ENCODE measurements at places on chromosomes 13 and 19. TPM values are rescaled to one million over a fixed set of nuclear protein-coding genes. Genes with fewer than 3 reads are reported as not detected.

ZNF525 gene
- 11.9 TPM for total RNA-seq

DNA sequence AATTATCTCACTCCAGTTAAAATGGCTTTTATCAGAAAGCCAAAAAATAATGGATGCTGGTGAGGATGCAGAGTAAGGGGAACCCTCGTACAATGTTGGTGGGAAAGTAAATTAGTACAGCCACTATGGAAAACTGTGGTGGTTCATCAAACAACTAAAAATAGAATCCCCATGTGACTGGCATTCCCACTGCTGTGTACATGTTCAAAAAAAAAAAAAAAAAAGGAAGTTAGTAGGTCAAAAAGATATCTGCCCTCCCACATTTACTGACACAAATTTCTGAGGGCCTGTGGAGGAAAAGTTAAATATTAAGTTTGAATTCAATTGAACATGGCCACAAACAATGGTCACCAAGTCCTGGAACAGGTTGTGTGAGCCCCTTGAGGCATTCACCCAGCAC is 9.8 kb upstream of the ZSCAN5A start:
- no peak for DNase-seq

LRRC63 gene
- total RNA-seq, result not detected

DNA sequence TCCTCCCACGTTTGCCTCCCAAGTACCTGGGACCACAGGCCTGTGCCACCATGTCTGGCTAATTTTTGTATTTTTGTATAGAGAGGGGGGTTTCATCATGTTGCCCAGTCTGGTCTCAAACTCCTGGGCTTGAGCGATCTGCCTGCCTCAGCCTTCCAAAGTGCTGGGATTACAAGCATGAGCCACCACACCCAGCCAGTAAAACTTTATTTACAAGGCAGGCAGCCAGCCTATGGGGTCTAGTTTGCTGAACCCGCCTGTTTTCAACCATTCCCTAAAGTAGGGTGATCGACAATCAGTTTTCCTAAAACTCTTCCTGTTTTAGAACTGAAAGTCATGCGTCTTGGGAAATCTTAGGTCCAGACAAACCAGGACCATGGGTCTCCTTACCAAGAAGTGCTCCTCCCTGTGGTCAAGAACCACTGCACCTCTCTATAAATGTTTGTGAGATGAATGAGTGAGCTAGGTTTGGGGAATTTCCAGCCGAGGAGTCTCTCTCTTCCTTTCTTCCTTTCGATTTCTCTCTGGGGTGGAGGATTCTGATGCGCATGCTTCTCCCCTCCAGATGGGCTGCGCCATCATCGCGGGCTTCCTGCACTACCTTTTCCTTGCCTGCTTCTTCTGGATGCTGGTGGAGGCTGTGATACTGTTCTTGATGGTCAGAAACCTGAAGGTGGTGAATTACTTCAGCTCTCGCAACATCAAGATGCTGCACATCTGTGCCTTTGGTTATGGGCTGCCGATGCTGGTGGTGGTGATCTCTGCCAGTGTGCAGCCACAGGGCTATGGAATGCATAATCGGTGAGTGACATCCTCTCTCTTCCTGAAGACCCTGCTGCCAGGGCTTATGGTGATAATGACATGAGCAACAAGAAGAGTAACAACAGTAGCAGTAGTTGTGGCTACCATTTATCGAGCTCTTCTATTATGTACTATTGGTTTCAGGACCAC is 38.7 kb downstream of the ADGRE1 start:
- DNase-seq, result peak; percentile 5

- no peak for DNase-seq
Measured at GRCh38 chr19:6639439-6639838, 30.5 kb downstream of the TNFSF14 start.

GRCh38 chr19:46608581-46609345 is 7.6 kb downstream of the CALM3 start:
- DNase-seq, result no peak

DNA sequence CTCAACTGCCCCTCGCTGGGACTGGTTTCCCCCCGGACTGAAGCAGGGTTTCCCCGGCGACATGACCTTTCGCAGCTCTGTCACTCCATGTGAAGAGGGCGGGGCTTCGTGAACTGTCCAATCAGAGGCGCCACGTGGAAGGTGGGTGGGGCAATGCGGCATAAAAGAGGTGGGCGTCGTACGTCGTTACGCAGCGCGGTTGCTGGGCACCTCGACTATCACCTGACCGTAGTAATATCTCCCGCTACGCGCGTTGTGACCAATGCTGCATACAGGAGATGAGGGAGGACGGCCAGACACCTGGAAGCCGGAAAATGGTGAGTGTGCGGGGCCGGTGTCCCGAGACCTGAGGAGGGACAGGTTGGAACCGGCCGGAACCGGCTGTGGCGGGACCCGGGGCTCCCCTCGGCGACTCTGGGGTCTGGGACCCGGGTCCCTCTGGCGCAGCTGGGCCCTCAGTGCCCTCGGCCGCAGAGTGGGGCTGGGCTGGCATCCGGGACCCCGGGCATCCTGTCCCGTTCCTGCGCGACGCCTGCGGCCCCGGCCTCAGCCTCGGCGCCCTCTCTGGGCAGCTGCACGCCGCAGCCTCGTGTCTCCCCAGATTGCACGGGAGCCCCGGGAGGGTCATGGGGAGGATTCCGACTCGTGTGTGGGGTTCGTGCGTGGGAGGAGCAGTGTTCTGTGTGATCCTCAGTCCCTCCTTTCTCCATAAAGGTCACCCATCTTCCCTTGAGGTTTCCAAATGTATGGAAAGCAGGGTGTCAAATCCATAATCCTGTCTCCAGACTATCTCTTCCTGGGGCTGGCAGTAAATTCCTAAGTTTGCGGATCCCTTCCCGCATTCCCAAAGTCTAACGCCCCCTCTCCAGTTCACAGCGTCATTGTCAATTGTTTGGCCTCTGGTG is 32.2 kb downstream of the ZNF136 start:
- peak; percentile 85 for DNase-seq

CYP2B6 gene
- 6.0 TPM for total RNA-seq

ZNF577 gene
- 9.7 TPM for total RNA-seq

DNA sequence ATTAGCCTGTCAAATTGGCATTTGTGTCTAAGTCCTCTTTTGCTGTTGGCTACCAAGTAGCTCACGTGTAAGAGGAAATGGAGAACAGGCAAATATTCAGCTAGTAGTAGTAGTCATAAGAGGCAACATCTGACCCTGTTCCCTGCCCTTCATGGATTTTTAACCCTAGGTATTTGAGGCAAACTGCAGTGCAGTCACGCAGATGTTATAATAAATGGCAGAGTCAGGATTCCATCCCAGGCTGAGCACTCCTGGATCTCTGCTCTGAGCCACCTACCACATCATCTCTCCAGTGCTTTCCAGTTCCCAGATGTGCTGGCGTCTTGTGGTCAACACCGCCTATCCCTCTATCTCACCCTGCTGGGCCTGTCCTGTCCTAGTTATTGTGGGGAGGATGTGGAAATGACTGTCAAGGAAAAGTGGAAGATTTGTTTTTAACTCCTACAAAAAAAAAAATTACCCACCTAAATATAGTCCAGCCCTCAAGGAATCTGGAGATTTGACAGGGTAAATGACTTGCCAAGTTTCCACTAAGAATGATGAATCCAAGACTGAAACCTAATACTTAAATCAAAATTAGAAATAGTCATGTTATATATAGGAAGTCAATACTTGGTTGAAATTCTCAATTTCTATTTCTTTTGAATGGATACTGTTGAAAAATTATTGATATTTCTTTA is 322.9 kb downstream of the GPC6 start:
- DNase-seq, result no peak

GRCh38 chr13:51780099-51780498 is 23.9 kb downstream of the DHRS12 start:
- no peak for DNase-seq

- DNase-seq, result no peak
Measured at GRCh38 chr13:29436291-29436690, 159.2 kb downstream of the SLC7A1 start.

- no peak for DNase-seq
Measured at GRCh38 chr13:66214467-66214866, 1015.7 kb downstream of the PCDH9 start.

GRCh38 chr13:33069365-33069764 is 53.1 kb downstream of the KL start:
- DNase-seq, result no peak

MYBPC2 gene
- 0.14 TPM for total RNA-seq

- peak; percentile 46 for DNase-seq
Measured at GRCh38 chr19:55581145-55581822, 636 bp upstream of the ZNF579 start.

GRCh38 chr13:41546372-41547190 is 89.2 kb downstream of the RGCC start:
- no peak for DNase-seq

DNA sequence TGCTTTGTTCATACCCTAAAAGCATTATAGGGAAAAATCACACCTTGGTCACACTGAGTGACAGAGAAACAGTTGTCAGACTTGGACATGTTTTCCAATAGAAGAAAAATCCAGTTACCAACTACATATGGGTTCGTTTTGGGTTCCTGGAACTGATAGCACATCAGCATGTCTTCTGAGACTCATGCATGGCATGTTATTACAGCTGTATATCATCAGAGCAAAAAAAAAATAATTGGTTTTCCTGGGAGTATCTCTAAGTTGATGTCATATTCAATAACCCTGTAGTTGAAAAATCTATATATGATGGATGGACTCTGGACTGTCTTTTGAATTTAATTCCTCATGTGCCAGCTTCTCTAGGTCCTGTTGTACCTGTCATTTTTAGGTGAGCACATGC is 211.6 kb downstream of the DNAJC15 start:
- DNase-seq, result no peak

TUBB4A gene
- 0.26 TPM for total RNA-seq

- DNase-seq, result peak; percentile 85
Measured at GRCh38 chr13:110412132-110412914, 105.2 kb downstream of the COL4A2 start.

RASA3 gene
- 8.4 TPM for total RNA-seq

ACP7 gene
- total RNA-seq, result not detected

TMPRSS9 gene
- 0.41 TPM for total RNA-seq

- no peak for DNase-seq
Measured at GRCh38 chr19:57363688-57364181, 384 bp downstream of the TRAPPC2B start.

CCDC70 gene
- total RNA-seq, result not detected

DNA sequence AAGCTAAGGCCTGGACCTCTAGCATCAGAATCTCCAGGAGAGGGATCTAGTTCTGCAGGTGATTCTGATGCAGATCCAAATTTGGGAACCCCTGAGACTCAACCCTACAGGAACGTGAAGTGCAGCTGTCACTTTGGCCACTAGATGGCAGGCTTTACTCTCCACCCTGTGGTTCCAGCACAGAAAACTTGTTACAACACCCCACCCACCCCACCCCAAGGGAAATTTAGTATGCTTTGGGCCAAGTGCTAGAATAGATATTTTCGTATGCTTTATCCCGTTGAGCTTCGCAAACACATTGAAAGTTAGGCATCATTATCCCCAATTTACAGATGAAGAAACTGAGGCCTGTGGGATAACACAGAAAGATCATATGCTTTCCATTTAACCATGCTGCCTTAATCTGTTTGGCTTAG is 232.0 kb downstream of the B3GLCT start:
- peak; percentile 35 for DNase-seq

- DNase-seq, result no peak
Measured at GRCh38 chr19:5120833-5121232, 151.9 kb downstream of the KDM4B start.

DNA sequence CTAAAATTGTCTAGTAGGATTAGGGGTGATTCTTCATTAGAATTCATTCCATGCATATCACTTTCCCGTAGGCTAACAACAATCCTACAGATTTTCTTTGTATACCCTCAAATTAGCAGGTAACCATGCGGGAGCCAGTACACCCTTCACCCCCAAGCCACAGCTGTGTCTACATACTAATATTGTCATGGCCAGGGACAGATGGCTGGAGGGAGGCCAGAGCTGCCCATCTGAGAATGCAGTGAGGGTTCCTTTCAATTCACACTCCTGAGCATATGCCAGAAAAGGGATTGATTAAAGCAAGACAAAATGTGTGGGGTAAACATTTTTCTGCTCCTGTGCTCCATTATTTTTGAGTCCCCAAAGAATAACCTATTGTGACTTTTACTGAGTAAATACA is 68.9 kb downstream of the FREM2 start:
- DNase-seq, result no peak

- no peak for DNase-seq
Measured at GRCh38 chr19:35353635-35354034, 4.6 kb upstream of the FFAR3 start.

GRCh38 chr19:18446145-18446810 is 8.3 kb upstream of the ISYNA1 start:
- DNase-seq, result no peak

DNA sequence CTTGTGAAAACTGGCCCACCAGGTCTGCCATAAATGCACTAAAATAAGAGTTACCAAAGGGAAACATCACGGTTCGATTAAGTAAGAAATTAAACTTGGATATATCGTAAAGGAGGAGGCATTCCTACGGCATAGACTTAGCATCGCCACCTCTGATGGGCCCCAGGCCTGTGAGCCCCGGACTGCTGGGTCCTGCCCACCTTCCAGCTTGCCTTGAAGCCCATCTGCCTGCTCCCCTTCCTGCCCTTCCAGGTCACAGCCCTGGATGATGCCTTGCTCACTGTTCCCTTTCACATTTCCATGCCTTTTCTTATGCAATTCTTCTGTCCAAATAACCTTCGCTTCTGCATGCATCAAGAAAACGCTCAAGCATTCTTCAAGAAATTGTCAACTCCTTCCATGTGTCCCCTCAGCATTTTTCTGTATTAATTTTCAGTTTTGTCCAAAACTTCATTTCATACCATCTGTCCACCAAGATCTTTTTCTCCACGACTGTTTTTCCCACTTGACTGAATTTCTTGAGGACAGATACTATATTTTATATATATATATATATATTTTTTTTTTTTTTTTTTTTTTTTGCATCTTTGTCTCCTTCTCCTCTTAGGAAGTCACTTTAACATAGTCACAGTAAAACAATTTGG is 91.2 kb downstream of the DOCK9 start:
- DNase-seq, result no peak

DUS3L gene
- total RNA-seq, result 35.6 TPM

DNA sequence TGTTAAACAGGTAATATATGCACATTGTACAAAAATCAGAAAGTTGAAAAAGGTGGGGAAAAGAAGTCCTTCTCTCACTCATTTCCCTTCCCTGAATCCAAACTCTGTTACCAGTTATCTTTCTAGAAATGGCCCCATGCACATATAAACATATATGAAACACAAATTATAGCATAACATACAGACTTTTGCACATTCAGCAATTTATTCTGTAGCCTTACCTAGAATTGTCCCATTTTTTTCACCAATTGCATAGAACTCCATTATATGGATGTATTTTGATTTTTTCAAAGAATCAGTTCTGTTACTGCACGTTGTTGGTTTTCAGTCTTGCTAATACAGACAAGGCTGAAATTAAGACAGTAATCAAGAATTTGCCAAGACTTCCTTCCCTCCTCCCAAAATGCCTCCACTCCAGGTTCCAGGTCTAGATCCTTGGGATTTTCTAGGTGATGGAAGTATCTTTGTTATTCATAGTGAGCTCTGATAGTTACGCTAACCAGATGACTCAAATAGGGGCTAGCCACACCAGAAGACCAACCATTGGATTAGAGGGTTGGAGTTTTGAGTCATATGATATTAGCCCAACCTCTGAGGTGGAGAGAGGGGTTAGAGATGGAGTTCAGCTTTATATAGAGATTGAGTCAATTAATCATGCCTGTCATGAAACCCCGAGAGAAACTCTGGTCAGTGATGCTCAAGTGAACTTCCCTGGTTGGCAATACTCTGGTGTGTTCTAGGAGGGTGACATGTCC is 30.7 kb downstream of the GPR180 start:
- DNase-seq, result no peak

GRCh38 chr13:40631605-40632004 is 34.8 kb downstream of the FOXO1 start:
- DNase-seq, result no peak

GRCh38 chr19:58409010-58409790 is 751 bp downstream of the ZNF584 start:
- no peak for DNase-seq
